ENCODE measurements at places on chromosomes 1 and 21. TPM values are rescaled to one million over a fixed set of nuclear protein-coding genes. Genes with fewer than 3 reads are reported as not detected.

- DNase-seq = no peak
Observed at GRCh38 chr1:244941121-244941520, 76.8 kb upstream of the HNRNPU start.

DNA sequence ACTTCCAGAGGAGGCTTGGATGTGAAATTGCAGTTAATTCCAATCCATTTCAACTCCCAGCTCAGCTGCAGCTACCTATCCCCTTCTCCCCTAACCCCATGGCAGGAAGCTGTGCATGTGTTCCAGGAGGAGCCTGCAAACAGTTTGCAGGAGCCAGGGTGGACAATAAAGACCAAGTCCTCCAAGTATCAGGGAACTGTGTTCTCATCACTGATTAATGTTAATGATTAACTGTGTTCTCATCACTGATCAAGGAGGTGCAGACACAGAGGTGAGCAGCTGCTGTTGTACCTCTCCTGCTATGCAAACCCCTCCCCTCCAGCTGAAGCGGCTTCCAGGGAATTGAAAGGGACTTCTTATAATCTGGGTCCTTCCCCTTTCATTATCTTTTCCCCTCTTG is 19.2 kb downstream of the CLDN19 start:
- DNase-seq = no peak

Gene LCE1E
- not detected for total RNA-seq

Gene FASLG
- total RNA-seq = not detected

Gene CD55
- total RNA-seq = 130 TPM

Gene TMEM61
- not detected for total RNA-seq

Gene IL10RB
- 55.5 TPM for total RNA-seq
